ENCODE measurements at places on chromosomes 1 and 21. TPM values are rescaled to one million over a fixed set of nuclear protein-coding genes. Genes with fewer than 3 reads are reported as not detected.

SLC5A9 gene
- not detected for total RNA-seq

- no peak for DNase-seq
- no peak overlapping the region for H3K27ac ChIP-seq
- peaks cover 2% of the 10 kb centered on the region for H3K4me1 ChIP-seq
- H3K36me3 ChIP-seq = no peaks in the 10 kb centered on the region
These were observed 3.6 kb upstream of the PRDM16 start for GRCh38 chr1:3065396-3065795.

LMO4 gene
- total RNA-seq = 35.1 TPM

- peaks cover 4% of the 10 kb centered on the region for H3K36me3 ChIP-seq
- peak overlapping the region; percentile 80 for H3K4me3 ChIP-seq
- peak overlapping the region; percentile 88 for H3K27ac ChIP-seq
- peaks cover 1% of the 10 kb centered on the region for H3K27me3 ChIP-seq
- peaks cover 18% of the 10 kb centered on the region for H3K4me1 ChIP-seq
These were observed 31.2 kb downstream of the DNTTIP2 start for GRCh38 chr1:93847811-93848288.

DNA sequence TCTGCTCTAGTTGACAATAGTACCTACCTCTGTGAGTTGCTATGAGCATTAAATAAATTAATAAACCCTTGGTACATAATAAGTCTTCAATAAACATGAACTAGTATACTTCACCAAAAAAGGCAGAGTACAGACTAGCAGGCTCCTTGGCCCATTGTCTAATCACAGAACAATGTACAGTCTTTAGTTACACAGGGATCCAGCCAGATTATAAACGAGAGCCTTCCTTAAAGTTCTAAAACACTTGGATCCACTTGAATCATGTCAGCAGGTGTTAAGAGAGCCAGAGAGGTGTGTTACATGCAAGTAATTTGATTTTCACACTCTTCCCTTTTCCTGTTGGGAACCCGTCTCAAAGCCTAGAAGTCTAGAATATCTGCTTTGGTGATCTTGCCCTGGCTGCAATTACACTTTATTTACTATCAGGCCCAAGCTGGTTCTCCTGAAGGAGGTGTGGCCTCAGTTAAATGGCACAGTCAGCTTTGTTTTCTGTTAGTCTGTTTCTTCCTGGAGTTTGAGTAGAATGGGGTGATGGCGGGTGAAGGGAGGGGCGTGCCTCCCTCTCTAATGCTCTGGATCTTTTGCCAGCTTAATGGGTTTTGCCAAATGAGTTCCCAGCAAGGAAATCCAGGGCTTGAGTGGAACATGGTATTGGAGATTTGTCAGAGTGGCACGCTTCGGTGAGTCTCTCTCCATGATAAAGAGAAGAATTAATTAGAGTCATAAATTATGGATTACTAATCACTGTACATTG lies 570.9 kb upstream of the CAMK1G start:
- DNase-seq = no peak
- H3K27ac ChIP-seq = no peak overlapping the region
- H3K27me3 ChIP-seq = no peaks in the 10 kb centered on the region

PALMD gene
- not detected for total RNA-seq

DNA sequence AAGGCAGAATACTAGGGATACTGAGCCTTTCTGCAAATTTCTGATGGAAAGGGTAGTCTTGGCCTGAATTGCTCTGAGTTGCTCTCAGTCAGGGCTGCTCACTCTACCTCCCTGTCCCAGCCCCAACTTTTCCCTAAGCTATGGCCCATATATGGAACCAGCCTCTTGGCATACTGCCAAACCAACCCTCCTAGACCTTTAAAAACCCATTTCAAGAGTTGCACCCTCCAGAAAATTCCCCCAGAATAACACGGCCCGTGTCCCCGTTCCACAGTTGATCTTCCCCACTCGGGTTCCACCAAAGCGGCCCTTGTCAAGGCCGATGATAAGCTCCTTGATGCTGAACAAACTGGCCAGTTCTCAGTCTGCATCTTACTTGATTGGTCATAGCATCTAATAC lies 25.4 kb downstream of the SYT6 start:
- no peak overlapping the region for H3K4me3 ChIP-seq
- H3K4me1 ChIP-seq = peaks cover 9% of the 10 kb centered on the region
- H3K27ac ChIP-seq = no peak overlapping the region
- no peaks in the 10 kb centered on the region for H3K36me3 ChIP-seq

DNA sequence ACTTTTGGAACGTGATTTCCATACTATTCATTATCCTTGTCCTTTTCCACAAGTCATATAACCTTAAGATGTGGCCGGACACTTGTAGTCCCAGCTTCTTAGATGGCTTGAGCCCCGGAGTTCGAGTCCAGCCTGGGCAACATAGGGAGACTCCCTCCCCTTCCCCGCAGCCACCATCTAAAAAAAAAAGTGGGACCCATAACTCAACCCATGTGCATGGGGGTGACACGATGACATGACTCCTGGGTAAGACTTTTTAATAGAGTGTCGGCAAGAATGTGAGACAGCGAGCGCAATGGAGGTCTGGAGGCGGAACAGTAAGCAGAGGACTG lies 25.7 kb downstream of the MIA3 start:
- H3K27me3 ChIP-seq = no peaks in the 10 kb centered on the region
- peak overlapping the region; percentile 87 for H3K4me3 ChIP-seq
- H3K36me3 ChIP-seq = peaks cover 12% of the 10 kb centered on the region

GRCh38 chr1:70738624-70739023 lies 309.0 kb downstream of the PTGER3 start:
- H3K4me1 ChIP-seq = no peaks in the 10 kb centered on the region
- no peaks in the 10 kb centered on the region for H3K36me3 ChIP-seq
- DNase-seq = no peak
- H3K4me3 ChIP-seq = no peak overlapping the region
- H3K27me3 ChIP-seq = no peaks in the 10 kb centered on the region

GRCh38 chr1:179183857-179184256 lies 45.6 kb downstream of the ABL2 start:
- DNase-seq = no peak
- H3K36me3 ChIP-seq = no peaks in the 10 kb centered on the region
- H3K27me3 ChIP-seq = no peaks in the 10 kb centered on the region
- peaks cover 16% of the 10 kb centered on the region for H3K4me1 ChIP-seq
- H3K4me3 ChIP-seq = no peak overlapping the region

FLVCR1 gene
- 12.2 TPM for total RNA-seq

DNA sequence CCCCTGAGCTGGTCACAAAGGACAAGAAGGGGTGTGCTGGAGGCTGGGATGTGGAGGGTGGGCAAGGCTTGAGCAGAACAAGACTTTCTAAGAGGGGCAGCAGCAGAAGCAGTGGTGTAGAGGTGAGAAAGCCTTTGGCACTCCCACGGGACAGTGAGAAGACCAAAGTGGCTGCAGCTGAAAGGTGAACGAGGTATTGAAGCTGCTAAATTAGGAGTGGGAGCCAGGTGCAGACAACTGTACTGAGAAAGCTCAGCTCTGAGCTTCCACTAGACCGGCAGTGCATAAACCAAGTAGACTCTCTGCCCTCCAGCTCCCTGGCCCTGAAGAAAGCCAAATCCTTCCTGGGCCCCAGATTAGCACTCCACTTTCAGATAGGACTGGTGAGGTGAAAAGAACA lies 93.0 kb downstream of the VWA5B1 start:
- H3K4me3 ChIP-seq = no peak overlapping the region
- H3K27me3 ChIP-seq = peaks cover 36% of the 10 kb centered on the region

DNA sequence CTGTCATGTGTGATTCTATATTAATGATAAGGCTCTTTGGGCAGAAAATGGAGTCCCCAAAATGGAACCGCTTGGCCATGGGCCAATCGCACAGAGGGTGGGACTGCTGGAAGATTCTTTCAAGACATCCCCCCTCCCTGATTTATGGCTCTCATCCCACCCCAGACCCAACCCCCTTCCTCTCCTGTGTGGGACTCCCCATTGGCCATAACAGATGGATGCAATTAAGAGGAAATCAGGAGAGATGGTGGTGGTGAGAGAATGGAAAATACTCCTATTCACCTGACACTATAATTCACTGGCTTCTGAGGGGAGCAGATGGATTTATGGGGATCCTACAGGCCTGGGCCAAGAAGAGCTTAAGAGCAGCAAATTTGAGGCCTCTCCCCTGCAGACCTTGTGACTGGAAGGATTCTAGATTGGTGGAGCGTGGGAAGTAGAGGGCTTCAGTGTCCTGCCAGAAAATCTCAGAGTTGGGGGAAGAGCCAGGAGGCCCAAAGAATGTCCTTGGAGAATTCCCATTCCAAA lies 1.7 kb downstream of the IGFN1 start:
- H3K4me1 ChIP-seq = peaks cover 3% of the 10 kb centered on the region
- H3K4me3 ChIP-seq = no peak overlapping the region
- H3K36me3 ChIP-seq = no peaks in the 10 kb centered on the region
- DNase-seq = no peak

- no peak overlapping the region for H3K27ac ChIP-seq
- no peak for DNase-seq
- peaks cover 2% of the 10 kb centered on the region for H3K4me1 ChIP-seq
- no peaks in the 10 kb centered on the region for H3K27me3 ChIP-seq
- no peaks in the 10 kb centered on the region for H3K36me3 ChIP-seq
- no peak overlapping the region for H3K4me3 ChIP-seq
These were observed 110.7 kb downstream of the SLC25A24 start for GRCh38 chr1:108089477-108089876.

GRCh38 chr1:160665330-160666078 lies 18.7 kb upstream of the SLAMF1 start:
- peaks cover 55% of the 10 kb centered on the region for H3K4me1 ChIP-seq
- no peaks in the 10 kb centered on the region for H3K27me3 ChIP-seq
- H3K36me3 ChIP-seq = peaks cover 20% of the 10 kb centered on the region
- H3K27ac ChIP-seq = peak overlapping the region; percentile 86
- peak overlapping the region; percentile 51 for H3K4me3 ChIP-seq

OR2L3 gene
- total RNA-seq = not detected

DNA sequence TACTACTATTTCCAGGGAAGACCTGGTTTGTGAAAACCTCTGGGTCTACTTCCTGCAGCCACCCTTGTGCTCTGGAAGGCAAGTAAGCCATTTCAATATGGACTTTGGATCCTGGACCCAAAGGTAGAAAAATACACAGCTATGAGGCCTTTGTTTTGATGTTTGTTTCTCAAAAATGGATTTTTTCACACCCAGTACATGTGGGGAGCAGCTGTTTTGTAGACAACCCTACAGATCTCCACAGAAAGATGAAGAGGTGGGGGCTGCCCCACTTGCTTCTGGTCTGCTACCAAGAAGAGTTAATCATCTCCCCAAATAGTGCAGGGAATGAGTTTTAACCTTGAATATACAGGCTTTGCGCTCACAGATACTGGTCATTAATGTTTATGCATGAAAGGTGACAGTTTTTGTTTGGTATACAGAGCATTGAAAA lies 29.2 kb downstream of the ZNF281 start:
- H3K4me3 ChIP-seq = no peak overlapping the region
- peaks cover 11% of the 10 kb centered on the region for H3K4me1 ChIP-seq
- H3K36me3 ChIP-seq = no peaks in the 10 kb centered on the region
- DNase-seq = peak; percentile 47
- H3K27ac ChIP-seq = no peak overlapping the region

DNA sequence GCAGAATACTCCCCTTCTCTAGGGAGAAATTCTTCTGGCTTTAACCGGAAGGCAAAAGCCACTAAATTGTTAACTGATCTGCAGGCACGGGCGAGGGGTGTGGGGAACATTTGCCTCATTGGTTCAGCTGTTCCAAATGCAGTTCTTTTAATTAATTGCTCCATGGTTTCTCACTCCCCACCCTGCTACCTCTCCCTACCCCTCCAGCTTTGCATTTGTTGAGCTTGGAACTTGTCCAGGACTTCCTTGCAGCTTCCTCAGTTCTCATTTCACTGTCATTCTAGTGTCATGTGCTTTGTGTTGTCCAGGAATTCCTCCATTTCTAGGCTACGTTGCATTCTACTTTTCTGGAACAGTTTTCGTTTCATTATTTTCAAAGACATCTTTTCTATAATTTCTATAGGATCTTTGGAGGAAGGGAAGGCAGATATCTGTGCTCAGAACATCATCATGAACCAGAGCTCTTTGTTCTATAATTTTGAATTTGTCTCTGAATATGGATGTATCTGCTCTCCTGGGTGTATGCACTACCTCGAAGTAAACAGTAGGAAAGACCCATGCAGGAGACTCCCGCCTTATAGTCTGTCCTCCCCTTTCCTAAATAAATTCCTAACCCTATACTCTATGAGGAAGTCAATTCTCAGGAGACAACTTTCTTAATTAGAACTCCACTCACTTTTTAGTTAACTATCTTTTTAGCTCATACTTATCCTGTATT lies 132.4 kb upstream of the LMO4 start:
- no peaks in the 10 kb centered on the region for H3K36me3 ChIP-seq
- H3K27me3 ChIP-seq = peaks cover 19% of the 10 kb centered on the region
- H3K27ac ChIP-seq = no peak overlapping the region
- no peaks in the 10 kb centered on the region for H3K4me1 ChIP-seq

- H3K36me3 ChIP-seq = peaks cover 7% of the 10 kb centered on the region
- H3K27me3 ChIP-seq = no peaks in the 10 kb centered on the region
- peak; percentile 75 for DNase-seq
- peaks cover 52% of the 10 kb centered on the region for H3K4me1 ChIP-seq
- peak overlapping the region; percentile 75 for H3K4me3 ChIP-seq
These were observed 5.7 kb upstream of the CCT8 start for GRCh38 chr21:29078869-29079767.

CRTC2 gene
- 71.8 TPM for total RNA-seq

DNA sequence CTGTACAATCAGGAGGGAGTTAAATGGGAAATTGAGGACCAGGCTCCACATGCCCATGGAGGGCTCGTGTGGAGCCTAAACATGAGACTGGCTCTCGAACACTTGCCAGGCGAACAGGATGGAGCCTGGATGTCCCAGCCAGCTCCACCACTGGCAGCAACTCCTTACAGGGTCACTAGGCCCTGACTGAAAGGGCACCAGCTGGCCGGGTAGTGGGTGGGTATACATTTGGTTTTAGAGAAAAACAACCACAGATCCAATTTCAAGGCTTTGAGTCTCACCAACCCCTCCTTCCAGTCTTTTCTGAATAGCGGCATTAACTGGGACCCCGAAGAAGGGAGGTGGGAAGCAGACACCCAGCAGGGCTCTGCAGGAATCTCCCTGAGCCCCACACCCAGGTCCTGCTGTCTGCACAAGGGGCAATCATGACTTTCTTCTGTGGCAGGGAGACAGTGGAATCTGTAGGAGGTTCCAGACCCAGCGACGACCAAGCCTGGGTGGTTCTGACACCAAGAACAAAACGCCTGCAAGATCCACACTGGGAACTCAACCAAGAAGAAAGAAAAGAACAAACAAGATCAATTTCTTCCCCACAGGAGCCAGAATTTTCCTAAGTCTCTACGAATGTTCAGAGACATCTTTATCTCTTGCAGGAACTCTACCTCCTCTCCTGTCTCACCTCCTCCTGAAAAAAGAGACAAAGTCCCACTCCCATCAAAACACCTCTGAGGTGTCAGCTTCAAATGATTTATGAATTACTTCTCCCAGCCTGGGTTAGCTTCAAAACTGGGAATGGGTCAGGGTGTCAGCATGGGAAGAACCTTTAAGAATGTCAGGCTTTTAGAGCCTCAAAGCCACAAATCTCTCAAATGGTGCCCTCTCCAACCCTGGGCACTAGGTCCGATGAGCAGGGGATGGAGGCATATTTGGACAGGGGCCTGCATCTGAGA lies 26.5 kb upstream of the SRP9 start:
- no peak overlapping the region for H3K27ac ChIP-seq
- H3K27me3 ChIP-seq = no peaks in the 10 kb centered on the region
- H3K4me1 ChIP-seq = peaks cover 4% of the 10 kb centered on the region
- H3K36me3 ChIP-seq = no peaks in the 10 kb centered on the region

- no peaks in the 10 kb centered on the region for H3K27me3 ChIP-seq
- H3K4me3 ChIP-seq = peak overlapping the region; percentile 55
- DNase-seq = peak; percentile 91
- H3K4me1 ChIP-seq = peaks cover 64% of the 10 kb centered on the region
- H3K36me3 ChIP-seq = peaks cover 57% of the 10 kb centered on the region
- H3K27ac ChIP-seq = peak overlapping the region; percentile 95
These were observed 94.6 kb downstream of the STUM start for GRCh38 chr1:226643177-226643576.

- peaks cover 23% of the 10 kb centered on the region for H3K36me3 ChIP-seq
- peak overlapping the region; percentile 46 for H3K27ac ChIP-seq
- H3K4me3 ChIP-seq = no peak overlapping the region
- H3K4me1 ChIP-seq = peaks cover 26% of the 10 kb centered on the region
These were observed 5.9 kb downstream of the RFX5 start for GRCh38 chr1:151340870-151341754.

Measured in activated CD8-positive, alpha-beta T cell treated with anti-CD3 and anti-CD28 coated beads for 36 hours (primary cell).